ENCODE measurements at places on chromosomes 2 and 18.
A peak's percentile ranks its signal among the peaks of the same experiment; 100 is the strongest.

GRCh38 chr2:218019411-218020060, 16.7 kb upstream of the TNS1 start:
- DNase-seq, result no peak

DNA sequence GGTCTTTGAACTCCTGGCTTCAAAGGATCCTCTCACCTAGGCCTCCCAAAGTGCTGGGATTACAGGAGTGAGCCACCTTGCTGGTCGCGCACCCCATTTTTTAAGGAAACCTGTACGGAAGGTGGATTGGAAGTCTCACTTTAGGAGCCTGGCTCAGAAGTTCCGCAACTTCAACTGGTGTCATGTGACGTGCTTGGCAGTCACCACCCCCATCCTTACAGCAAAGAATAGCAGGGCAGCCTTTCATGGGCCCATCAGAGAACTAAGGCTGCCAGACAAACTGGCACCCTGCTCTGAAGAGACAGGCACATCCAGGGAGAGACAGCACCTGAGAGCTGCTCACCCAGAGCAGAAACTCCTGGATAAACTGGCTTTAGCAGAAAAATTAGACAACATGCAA, 3.3 kb upstream of the SLC66A2 start:
- no peak for DNase-seq

- DNase-seq, result peak; percentile 94
Observed at GRCh38 chr2:30234180-30234971, 3.0 kb downstream of the LBH start.

GRCh38 chr2:8193146-8193545, 488.7 kb upstream of the ID2 start:
- no peak for DNase-seq

DNA sequence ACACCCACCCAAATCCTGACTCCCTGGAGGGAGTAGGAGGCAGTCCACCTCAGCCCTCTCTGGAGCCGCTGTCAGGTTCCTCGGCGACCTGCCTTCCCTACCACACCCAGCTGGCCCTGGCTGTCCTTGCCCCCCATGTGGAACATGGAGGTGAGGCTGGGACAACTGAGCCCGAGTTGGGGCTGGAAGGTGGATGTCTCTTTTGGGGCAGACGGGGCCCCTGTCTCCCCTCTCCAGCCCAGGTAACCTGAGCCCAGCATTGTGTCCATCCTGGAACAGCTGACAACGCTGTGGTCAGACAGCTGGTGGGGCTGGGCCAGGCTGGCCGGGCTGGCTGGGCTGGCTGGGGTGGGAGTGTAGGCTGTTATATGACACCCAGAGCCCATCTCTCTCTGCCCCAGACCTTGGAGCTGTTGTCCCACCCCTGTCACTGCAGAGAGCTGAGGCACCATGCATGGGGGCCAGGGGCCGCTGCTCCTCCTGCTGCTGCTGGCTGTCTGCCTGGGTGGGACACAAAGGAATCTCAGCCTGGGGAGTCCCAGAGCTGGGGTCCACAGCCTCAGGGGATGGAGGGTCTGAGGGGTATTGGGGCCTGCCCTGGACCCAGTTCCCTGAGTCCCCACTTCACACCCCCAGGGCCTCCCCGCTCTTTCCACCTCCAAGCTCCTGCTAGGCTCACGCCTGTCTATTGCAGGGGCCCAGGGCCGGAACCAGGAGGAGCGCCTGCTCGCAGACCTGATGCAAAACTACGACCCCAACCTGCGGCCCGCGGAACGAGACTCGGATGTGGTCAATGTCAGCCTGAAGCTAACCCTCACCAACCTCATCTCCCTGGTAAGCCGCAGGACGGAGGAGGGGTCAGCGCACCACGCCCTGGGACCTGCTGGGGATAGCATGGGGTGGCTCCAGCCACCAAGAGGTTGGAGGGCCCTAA, at the start of gene CHRNG:
CHRNG (plus strand) TSS at position 395 of the 934 bp plus-strand sequence; CDS start at position 451, 56 bp downstream.
- DNase-seq, result no peak
